ENCODE measurements at places on chromosomes 6 and 20. TPM values are rescaled to one million over a fixed set of nuclear protein-coding genes. Genes with fewer than 3 reads are reported as not detected.

Gene CASS4
- 0.74 TPM for total RNA-seq

GRCh38 chr6:7137335-7138045 is 29.7 kb downstream of the RREB1 start:
- DNase-seq = no peak

Gene SLC16A10
- 5.4 TPM for total RNA-seq

DNA sequence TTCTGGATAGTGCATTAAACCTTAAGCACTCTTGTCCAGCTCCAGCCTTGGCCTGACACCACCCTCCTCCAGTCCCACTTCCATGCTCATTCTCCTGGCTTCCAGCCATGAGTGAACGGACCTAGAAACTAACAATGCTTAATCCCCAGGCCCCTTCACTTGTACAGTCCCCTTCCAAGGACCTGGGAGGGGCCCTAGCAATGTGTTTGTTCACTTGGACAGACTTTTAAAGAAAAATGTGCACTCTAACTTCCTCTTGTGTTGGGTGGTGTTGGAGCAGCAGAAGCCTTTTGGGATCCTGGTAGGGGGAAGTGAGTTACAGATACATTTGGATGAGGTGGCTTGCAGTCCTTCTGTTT is 48.9 kb upstream of the CCN6 start:
- DNase-seq = no peak

All from vagina (tissue), 2 donors.